Esophagus mucosa (tissue), 1 donor: ENCODE measurements at places on chromosomes 12 and 14. TPM values are rescaled to one million over a fixed set of nuclear protein-coding genes. Genes with fewer than 3 reads are reported as not detected.

KLRC4 gene
- not detected for total RNA-seq

GRCh38 chr14:96136371-96137005 lies 68.2 kb upstream of the BDKRB2 start:
- ATAC-seq = no peak

PLEKHG7 gene
- total RNA-seq = 0.28 TPM

PTPN6 gene
- 17.8 TPM for total RNA-seq

CLECL1 gene
- total RNA-seq = not detected
